ENCODE measurements at places on chromosomes 4 and X.

DNA sequence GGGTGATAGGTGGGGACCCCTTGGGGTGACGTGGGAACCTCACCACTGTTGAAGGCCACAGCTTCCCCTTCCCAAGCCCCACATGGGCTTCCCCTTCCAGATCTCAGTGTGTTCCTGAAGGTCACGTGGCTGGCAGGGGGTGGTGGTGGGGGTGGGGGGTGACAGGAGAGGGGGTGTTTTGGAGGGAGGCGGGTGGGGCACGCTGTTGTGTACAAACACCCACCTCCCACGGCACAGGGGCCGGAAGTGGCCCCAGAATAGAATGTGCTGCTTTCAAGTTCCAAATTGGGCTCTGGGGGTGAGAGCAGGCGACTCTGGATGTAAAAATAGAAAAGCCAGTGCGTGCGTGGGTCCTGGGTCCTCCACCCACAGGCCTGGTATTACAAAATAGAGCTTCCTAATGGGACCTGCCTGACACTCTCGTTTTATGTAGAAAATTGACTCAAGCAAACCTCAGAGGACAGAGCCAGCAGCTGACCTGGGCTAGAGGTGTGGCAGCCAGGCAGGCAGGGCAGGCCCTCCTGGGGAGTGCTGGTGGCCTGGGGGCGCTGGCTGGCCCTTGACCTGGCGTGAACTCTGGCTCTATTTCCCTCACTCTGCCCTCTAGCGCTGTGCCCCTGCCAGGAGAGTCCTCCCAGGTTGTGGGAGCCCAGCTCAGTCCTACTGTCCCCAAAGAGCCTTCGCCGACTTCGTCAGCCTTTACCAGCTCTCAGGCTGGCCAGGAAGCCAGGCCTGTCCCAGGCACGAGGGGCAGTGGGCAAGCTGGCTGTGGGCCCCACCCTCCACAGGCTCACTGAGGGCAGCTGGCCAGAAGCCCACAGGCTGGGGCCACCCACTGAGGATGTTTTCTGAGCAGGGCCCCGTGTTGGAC lies 5.4 kb upstream of the SH3BP2 start:
- no peak for DNase-seq

DNA sequence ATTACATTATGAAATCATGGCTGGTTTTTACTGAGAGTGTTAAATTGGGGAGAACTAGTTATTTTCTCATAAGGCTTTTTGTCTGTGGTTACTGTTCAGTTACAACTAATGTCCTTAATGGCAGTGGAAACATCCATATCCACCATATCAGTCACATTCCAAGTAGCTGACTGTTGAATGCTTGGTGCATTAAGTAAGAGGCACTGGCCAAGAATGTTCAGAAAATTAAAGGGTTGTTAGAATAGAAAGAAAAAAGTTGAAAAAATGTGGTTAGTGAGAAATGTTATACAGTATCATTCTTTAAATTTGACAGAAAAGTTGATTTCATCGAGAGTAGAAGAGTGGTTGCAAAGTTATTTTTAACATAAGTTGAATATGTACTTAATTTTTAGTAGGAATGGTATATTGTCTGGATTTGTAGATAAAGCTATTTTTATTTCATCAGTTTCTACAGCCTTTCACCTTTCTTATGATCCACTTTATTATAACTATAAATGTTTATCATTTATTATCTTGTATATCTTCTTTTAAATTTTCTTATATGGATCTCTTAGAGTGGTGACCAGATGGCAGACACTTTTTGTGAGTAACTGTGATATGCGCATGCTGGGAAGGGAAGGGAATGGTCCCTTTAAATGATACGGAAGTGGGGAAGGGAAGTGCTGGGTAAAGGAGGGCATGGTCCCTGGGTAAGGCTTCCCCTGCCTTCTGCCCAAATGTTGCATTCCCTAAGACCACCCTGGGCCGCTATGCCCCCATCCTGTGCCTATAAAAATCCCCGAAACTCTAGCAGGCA lies 2407.1 kb downstream of the ARAP2 start:
- peak; percentile 17 for DNase-seq

- DNase-seq, result no peak
Observed at GRCh38 chr4:30840571-30840970, 120.4 kb downstream of the PCDH7 start.

DNA sequence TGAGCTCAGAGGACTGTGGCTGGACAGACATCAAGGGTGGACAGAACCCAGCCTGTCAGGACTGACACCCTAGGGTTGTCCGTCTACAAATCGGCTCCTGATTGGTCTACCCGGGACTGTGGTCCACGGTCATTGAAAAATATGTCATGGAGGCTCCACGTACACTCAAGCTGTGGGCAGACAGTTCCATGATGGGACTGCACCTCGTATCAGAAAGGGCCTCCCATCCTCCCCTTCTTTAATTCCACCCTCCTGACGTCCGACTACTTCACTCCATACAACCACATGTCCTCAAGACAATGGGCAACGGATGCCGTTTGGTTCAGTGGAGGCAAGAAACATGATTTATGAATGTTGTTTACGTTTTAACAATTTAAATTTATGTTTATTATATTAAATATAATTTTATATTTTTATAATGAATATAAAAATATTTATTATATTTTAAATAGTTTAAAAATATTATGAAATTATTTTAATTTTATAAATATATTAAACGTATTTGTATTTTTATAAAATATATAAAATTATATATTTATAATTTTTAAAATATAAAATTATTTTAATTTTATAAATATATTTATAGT lies 58.0 kb upstream of the SHOX start:
- no peak for DNase-seq

- no peak for DNase-seq
Observed at GRCh38 chrX:152798945-152799344, 29.5 kb upstream of the MAGEA6 start.

- DNase-seq, result no peak
Observed at GRCh38 chr4:113159942-113160545, 110.6 kb downstream of the ANK2 start.

All from stromal cell of bone marrow (primary cell).